ENCODE measurements at places on chromosomes 2 and 18.
A peak's percentile ranks its signal among the peaks of the same experiment; 100 is the strongest.

GRCh38 chr2:126220331-126220730 lies 435.6 kb upstream of the GYPC start:
- DNase-seq, result no peak

DNA sequence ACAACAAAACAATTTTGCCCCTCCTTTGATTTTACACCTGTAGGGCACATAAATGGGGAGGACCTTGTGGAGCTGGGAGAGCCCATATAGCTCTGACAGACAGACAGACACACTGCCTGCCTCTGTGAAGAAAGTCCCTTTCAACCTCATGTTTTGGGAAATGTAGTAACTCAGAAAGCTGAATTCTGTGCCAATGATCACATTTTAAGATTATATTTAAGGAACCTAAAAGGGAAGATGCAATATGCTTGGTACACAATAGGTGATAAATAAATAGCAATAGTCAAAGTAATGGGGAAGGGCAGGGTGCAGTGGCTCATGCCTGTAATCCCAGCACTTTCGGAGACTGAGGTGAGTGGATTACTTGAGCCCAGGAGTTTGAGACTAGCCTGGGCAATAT lies 446.4 kb upstream of the ID2 start:
- no peak for DNase-seq

GRCh38 chr18:58527952-58528287 lies 101.0 kb downstream of the ALPK2 start:
- no peak for DNase-seq

GRCh38 chr18:30280861-30281470 lies 761.6 kb downstream of the DSC3 start:
- peak; percentile 46 for DNase-seq

DNA sequence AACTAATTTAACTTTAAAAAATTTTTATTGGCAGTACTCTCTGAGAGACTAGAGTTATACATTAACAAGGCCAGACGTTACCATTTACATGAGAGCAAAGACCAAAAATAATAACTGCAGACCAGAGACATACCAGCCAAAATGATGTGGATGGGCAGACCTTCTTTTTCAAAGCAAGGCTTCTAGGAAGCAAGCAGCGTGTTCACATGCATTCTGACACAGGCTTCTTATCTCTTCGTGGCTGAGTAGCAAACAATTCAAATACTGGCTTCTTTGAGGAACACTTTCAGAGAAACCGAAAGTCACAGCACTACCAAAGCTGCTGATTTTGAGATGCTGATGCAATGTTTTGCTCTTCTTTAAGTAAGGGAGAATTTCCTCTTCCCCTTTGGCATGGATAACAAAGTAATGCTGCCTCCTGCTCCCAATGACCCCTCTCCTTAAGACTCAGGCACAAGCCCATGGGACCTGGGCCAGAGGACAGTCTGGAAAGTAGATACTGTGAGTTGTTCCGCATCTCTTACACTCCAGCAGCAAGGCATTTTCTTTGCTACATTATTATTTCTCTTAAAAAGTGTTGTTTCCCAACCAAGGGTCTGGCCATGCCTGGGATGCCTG lies 181.9 kb downstream of the MREG start:
- DNase-seq, result no peak

DNA sequence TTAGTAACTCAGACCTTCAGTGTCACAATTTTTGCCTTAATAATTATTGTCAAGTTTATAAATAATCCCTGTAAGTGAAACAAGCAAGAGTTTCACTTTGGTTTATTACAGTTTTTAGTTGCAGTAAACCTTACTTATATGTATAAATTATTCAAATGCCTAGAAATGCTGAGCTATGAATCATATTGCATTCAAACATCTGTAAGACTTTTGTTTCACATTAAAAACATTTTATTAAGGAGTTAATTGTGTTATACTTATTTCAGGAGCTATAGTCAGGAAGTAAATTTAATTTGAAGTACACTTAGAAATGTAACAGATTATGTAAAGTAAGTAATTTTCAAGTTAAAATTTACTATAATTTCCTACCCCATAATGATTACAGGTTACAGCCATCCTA lies 3.9 kb upstream of the ETAA1 start:
- no peak for DNase-seq

DNA sequence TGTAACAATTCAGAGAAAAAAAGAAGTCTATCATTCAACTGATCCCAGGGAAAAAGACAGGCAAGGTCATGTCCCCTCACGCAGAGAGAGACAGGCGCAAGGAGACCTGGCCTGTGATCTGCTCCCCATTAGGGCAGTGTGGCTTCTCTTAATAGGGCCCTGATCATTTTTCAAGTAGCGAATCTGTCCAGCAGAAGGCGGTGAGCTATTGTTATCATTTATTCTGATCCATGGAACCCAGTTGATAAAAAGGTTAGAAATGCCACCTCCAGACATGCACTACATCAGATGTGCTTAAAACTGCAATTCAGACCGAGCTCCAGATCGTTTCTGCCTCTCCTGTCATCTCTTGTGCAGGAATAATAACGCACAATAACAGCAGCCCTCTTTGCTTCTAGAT lies 1025.6 kb upstream of the PIK3C3 start:
- DNase-seq, result no peak

DNA sequence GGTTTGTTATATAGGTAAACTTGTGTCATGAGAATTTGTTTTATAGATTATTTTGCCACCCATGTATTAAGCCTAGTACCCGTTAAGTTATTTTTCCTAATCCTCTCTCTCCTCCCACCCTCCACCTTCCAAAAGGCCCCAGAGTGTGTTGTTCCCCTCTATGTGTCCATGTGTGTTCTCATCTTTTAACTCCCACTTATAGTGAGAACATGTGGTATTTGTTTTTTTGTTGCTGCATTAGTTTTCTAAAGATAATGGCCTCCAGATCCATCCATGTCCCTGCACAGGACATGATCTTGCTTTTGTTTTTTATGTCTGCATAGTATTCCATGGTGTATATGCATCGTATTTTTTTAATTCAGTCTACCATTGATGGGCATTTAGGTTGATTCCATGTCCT lies 1075.6 kb upstream of the CNTNAP5 start:
- DNase-seq, result no peak

Measured in LoVo (cell line).